Endothelial cell (in vitro differentiated cells): ENCODE measurements at places on chromosomes 4 and X. TPM values are rescaled to one million over a fixed set of nuclear protein-coding genes. Genes with fewer than 3 reads are reported as not detected.

HEPH gene
- total RNA-seq: 106 TPM

GRCh38 chrX:25343060-25343459 lies 327.3 kb upstream of the ARX start:
- DNase-seq: no peak

ARHGEF6 gene
- 18.8 TPM for total RNA-seq

- DNase-seq: no peak
These were observed 71.1 kb upstream of the PHOX2B start for GRCh38 chr4:41819621-41820020.

GRCh38 chr4:24229978-24230377 lies 340.1 kb upstream of the PPARGC1A start:
- no peak for DNase-seq

MAGEE1 gene
- total RNA-seq: 3.2 TPM

GRCh38 chr4:42492962-42493361 lies 95.7 kb downstream of the SHISA3 start:
- DNase-seq: no peak

DNA sequence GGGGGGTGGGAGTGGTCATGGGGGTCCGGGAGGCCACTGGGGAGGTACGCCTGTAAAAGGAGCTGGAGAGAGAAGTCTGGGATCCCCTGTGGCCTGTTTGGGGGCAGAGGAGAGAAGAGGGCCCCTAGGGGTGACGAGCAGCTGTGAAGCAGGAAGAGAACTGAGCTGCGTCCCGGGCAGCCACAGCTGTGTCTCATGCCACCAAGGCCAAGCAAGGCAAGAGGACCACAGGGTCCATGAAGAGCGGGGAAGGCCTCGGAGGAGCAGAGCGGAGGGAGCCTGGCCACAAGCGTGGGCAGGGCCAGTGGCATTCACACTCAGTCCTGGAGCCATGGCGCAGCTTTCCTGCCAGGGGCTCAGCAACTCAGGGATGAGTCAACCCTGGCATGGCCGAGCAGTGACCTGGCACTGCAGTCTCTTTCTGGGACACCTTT lies 13.6 kb upstream of the NAT8L start:
- DNase-seq: no peak

- DNase-seq: peak; percentile 22
These were observed 17.6 kb upstream of the KIAA1210 start for GRCh38 chrX:119145241-119145653.

MSANTD1 gene
- total RNA-seq: 0.97 TPM

GRCh38 chr4:7226439-7226838 lies 34.1 kb downstream of the SORCS2 start:
- no peak for DNase-seq

DNA sequence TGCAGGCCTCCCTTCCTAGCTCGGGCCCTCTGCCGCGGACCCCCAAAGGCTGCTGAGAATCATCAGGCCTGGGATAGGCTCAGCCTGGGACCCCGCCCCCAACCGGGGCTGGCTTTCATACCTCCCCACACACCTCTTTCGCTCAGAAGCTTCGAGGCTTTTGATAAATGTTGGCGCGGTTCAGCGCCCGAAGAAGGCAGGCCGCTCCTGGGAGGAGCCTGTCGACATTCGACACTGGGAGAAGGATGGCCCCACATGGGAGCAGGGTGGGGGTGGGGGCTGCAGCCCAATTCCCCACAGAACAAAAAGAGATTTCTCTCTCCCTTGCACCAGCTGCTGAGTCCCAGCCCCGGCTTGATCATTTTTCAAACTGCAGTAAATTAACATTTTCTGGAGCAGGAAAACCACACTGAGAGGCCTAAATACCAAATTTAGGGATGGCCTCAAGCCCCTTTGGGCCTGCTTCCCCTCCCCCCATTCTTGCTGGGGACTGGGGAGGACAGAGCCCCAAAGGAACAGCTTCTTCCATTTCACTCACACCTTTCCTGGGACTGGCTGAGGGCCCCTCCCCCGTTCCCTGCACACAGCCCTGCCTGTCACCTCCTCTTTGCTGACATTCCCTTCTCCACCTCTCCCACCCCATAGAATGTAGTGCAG lies 112.9 kb upstream of the PJA1 start:
- no peak for DNase-seq

DNA sequence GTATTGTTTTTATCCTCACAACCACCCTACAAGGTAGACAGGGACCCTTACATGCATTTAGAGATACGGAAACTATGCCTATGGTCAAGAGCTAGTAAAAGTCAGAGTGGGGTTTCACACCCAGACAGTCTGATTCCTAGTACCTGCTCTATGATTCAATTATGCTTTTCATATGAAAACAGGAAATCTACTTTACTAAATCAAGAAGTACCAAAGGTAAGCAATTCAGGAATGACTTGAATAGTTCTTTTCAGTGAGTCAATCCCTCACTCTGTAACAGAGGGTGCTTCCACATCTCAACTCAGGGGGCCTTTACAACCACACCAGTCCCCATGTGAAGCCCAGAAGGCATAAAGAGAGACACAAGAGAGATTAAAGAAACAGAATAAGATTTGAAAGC lies 191.4 kb downstream of the PPP3CA start:
- no peak for DNase-seq

- no peak for DNase-seq
These were observed 125.8 kb upstream of the SLC7A11 start for GRCh38 chr4:138367942-138368341.

PIR gene
- 47.3 TPM for total RNA-seq

DNA sequence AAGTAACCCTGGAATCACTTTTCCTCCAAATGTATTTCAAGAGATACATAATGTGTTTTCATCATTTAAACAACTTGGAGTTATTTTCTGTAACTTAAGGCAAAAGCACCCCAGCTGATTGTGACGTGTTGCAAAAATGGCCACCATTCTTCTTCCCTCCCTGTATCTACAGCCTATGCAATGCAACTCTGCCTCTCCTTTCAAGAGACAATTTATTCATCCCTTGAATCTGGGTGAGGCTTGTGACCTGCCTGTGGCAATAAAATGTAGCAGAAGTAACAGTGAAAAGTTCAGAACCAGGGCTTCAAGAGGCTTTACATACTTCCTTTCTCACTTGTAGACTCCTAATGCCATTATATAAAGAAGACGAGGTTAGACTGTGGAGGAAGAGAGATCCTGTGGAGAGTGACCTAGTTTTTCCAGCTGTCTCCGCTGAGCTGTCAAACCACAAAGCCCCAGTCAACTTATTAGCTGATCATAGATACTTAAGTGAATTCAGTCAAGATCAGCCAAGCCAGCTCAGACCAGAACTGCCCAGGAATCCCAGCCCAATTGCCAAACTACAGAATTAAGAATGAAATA lies 81.0 kb upstream of the KLF3 start:
- no peak for DNase-seq

GRCh38 chr4:17324386-17324830 lies 187.5 kb downstream of the QDPR start:
- peak; percentile 50 for DNase-seq
